ENCODE measurements at places on chromosomes 1 and 21.

GRCh38 chr1:228669242-228669585 is 66.1 kb upstream of the RHOU start:
- no peak for DNase-seq

DNA sequence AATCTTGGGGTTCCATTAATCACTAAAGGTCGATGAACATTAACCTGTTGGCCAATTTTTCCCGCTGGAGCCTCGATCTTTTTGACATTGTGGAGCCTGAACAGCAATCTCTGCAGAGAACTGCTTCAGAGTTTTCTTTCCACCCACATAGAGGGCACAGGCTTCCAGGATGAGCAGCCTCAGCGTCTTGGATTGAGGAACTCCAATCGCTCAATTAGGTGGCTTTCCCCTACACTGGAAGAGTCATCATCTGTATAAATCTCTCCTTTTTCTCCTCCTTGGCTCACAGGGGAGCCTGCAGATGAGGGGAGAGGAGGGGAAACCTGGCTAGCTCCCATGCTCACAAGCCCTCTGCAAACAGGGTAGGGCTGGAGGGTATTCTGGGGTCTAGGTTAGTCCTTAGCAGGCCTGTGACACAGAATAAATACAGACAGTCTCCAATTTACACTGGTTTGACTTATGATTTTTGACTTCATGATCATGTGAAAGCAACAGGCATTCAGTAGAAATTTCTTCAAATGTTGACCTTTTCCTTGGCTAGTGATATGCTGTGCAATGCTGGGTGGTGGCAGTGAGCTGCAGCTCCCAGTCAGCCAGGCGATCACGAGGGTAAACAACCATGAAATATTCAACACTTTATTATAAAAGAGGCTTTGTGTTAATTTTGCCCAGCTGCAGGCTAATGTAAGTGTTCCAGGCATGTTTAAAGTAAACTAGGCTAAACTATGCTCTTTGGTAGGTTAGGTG is 80.8 kb downstream of the PGBD5 start:
- DNase-seq: no peak

DNA sequence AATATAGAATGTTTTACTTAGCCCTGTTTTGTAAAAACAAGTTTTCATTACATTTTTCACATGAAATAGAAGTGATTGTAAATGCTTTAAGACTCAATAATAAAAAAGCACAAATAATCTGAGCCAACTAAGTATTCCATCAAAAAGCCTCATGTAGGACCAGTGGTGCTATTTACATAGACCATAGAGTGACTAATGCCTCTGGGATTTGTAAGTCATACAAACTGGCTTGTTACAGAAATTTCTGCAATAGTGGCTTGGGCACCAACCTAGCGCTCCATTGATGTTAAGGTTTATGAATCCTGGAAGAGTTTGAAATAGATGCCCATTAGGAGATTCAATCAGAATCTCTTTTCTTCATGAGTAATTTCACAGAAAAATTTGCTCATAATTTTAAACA is 31.9 kb downstream of the ZMYM1 start:
- no peak for DNase-seq

GRCh38 chr1:117631359-117632160 is 25.7 kb downstream of the TENT5C start:
- DNase-seq: no peak

DNA sequence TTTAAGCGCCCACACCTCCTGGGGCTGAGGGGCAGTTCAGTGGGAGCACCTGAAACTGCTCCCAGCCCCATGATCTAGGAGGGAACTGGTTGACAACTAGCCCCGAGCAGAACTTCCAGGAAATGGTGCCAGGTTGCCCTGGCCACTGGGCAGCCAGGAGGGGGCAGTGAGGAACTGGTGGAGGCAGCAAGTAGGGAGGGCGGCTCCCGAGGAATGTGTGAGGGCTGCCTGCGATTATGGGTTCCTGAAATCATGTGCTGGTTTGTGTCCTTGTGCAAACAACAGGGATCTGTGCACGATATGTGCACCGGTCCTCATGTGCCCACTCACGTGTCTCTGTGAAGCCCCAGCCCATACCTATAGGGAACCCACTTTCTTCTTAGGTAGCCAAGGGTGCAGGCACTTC is 9.9 kb downstream of the GPR3 start:
- DNase-seq: no peak

DNA sequence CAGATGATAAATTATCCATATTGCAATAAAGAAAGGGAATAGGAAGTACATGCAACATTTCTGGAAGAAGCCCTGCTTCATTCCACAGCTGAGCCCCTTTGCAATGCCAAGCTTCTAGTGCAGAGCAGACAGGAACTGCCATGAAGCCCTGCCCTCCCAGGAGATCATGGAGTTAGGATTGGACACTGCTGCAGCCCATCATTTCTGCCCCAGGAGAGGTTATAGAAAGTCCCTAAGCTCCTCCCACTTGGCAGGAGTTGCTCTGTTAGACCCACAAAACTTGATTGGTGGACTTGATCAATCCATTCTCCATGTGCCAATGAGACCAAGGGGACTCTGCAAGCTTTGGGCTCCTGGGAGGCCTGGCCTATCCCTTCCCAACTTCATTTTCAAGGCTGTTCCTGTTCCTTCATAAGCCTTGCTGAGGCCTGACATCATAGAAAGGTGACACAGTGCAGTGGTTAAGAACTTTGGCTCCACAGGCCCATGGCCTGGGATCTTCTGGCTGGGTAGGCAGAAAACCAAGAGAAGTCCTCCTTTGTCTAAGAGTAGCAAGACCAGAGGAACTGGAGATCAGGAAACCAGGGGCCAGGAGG is 1.3 kb upstream of the LAPTM5 start:
- peak; percentile 44 for DNase-seq

DNA sequence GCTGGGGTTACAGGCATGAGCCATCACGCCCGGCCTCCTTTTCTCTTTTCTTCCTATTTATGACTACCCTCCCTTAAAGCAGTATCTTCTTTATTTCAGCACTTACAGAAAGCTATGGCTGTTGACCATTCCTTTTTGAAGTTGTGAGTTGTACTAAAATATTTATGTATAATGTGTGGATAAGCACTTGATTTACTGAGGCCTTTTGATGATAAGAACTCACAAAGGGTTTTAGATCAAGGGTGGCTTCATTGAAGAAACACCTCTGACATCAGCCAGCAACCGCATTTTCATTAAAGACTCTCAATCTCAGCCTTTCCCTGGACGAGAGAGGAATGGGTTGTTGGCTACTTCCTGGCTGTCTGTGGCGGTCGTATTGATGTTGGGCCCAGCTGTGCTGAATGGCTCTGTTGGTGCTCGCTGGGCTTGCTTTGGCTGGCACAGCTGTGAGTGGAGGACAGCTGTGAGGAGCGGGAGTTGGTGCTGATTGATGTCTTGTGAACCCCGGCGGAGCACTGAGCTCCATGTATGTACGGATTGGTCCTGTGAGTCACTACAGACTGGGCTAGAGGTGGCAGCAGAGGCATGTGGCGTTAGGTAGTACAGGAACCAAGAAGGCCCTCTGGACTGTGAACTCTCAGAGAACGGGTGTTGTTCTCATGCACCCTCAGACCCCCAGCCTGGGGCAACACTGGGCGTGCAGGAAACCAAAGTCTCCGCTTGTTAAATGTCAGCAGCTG is 208.8 kb downstream of the KIF26B start:
- DNase-seq: no peak

DNA sequence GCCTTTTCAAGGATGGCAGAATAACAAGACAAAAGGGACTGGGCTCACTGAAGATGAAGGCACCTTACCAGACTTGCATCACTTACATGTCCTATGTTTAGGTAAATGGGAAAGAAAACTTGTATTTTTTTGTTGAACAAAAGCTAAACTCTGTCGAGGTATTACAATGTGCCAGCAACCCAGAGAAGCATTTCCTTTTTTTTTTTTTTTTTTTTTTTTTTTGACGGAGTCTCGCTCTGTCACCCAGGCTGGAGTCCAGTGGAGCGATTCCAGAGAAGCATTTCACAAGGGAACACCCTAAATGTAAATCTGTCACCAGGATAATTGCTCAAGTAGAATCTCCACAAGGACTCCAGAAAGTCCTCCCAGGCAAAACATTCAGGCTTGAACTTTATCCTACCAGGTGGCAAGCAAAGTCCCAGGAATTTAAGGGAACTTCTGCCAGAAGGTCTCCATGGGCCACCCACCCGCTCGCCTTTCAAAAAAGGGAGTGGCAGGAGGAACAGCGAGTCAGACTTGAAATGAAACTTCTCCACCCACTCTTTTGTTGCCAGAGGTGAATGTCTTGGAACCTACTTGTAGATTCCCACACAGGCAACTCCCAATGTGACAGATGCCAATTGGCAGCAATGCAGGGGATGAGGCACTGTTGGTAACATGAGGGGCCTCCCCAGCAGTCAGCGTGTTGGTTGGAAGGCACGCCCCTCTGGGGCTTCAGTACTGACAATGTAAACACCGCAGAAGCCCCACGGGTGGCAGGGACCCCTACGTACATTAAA is 125.0 kb downstream of the TIAM1 start:
- DNase-seq: no peak

- no peak for DNase-seq
Measured at GRCh38 chr1:169107603-169108208, 1.2 kb downstream of the ATP1B1 start.

DNA sequence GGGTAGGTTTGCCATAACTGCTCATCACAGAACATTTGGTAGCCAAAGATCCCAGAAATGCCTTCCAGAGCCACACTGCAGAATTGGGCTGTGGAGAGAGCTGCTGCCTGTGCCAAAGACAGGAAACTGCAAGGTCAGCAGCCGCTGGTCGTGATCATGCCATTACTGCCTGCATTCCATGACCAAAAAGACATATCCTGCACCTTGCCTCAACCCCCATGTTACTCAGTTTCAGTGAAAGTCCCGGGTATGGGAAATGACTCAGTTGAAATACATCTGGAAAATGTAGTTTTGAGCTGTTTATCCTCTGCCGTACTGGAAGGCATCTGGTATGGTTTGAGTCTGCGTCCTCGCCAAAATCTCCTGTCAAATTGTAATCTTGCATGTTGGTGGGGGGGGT is 161.7 kb downstream of the FCRL5 start:
- DNase-seq: no peak

- DNase-seq: no peak
Measured at GRCh38 chr21:42981214-42981523, 6.8 kb downstream of the PKNOX1 start.

DNA sequence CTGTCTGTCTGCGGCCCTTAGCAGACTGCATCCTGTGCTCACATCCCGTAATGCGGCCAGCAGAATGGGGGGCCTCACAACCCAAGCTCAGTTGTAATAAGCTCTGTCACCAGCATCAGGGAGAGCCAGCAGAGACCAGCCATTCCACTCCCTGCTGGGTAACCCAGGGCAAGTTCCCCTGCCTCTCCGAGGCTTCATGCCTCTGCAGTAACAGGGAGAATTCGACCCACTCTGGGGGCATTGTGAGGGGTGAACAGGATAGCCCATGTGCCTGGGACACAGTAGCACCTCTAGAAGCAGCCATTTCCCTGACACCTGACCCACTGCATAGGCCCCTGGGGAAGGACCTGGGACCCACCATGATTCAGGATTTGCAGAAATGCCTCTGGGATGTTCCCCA is 461.2 kb downstream of the MATN1 start:
- DNase-seq: no peak

GRCh38 chr1:204947338-204947737 is 76.7 kb downstream of the NFASC start:
- DNase-seq: no peak

- DNase-seq: no peak
Measured at GRCh38 chr1:2593251-2593878, 6.8 kb downstream of the PRXL2B start.

- no peak for DNase-seq
Measured at GRCh38 chr1:38201431-38201830, 154.8 kb upstream of the POU3F1 start.

DNA sequence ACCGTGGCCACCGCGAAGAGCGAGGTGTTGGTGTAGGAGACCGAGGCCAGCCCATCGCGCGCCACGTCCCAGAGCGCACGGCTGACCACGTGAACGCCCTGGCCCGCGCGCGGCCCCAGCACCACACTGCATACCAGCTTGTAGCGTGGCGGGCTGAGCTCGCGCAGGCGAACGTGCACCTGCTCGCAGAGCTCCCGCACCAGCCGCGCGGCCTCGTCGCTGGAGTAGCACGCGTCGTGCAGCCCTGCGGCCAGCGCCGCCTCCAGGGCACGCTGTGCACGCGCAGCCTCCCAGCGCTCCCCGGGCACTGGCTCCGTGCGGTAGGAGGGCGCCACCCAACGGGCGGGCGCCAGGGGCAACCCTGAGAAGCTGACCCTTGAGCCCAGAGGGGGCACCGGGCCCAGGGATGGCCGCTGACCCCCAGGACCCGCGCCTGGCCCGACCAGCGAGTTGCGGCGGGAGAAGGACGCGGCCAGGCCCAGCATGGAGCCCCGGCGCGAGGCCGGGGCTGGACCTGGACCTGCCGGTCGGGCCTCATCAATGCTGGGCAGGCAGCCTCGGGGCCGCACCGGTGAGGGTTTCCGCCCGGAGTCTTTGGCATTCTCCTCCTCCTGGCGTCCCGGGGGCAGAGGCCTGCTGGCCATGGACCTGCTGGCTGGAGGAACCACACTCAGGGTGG is 987 bp downstream of the DYNLT4 start:
- no peak for DNase-seq

- peak; percentile 30 for DNase-seq
Measured at GRCh38 chr1:109161858-109162606, 48.1 kb downstream of the ELAPOR1 start.

DNA sequence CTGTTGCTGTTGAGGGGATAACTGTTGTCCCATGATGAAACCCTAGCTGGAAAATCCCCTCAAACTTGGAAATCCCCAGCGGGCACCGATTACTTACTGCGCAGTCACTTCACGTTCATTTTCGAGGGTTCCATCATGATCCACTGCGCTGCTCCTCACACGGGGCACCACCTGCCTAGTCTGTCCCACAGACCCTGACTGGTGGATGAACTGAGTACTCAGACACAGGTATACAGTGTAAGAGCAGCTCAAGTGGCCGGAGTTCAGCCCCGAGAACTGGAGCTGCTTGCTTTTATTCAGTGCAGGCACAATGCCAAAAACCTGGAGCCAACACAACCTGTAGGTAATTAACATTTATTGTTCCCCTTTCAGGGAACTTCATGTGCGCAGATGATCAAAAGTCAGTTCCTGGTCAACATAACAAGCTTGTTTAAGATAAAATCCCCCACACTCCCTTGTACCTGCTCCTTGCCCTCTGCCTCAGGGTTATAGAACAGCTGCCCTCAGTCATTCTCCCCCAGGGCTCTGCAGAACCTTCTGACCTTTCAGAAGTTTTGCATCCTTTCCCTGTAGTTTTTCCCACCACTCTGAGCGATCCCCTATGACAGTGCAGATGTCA is 46.5 kb upstream of the PRELP start:
- no peak for DNase-seq

DNA sequence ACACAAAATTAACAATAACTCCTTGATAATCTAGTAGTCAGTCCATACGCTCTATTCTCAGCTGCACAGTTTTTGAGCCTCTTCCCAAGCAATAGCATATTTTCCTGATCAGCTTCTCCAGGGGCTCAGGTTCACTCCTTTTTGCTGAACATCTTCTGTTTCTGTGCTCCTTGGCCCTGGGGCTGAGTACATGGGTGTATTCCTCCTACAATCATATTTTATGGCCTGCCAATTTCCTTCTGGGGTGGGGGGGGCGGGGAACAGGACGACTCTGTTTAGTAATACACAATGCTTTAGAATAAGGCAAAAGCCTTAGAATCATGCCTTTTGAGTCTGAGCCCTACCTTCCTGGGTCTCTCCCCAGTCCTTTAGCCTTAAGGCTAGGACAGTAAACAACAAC is 8.5 kb downstream of the CLDN19 start:
- no peak for DNase-seq
